Suprapubic skin (tissue), 4 donors: ENCODE measurements at places on chromosomes 4 and X. TPM values are rescaled to one million over a fixed set of nuclear protein-coding genes. Genes with fewer than 3 reads are reported as not detected.
A peak's percentile ranks its signal among the peaks of the same experiment; 100 is the strongest.

- no peak for DNase-seq
- no peak overlapping the region for H3K4me3 ChIP-seq
- no peaks in the 10 kb centered on the region for H3K4me1 ChIP-seq
- no peaks in the 10 kb centered on the region for H3K27me3 ChIP-seq
Observed at GRCh38 chrX:45740291-45740690, 539.6 kb upstream of the DIPK2B start.

DNA sequence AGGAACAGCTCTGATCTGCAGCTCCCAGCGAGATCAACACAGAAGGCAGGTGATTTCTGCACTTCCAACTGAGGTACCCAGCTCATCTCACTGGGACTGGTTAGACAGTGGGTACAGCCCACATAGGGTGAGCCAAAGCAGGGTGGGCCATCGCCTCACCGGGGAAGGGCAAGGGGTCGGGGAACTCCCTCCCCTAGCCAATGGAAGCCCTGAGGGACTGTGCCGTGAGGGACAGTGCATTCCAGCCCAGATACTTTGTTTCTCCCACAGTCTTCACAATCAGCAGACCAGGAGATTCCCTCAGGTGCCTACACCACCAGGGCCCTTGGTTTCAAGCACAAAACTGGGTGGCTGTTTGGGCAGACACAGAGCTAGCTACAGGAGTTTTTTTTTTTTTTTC lies 555.9 kb downstream of the BCOR start:
- no peak overlapping the region for H3K27ac ChIP-seq
- no peaks in the 10 kb centered on the region for H3K4me1 ChIP-seq
- no peaks in the 10 kb centered on the region for H3K27me3 ChIP-seq

DNA sequence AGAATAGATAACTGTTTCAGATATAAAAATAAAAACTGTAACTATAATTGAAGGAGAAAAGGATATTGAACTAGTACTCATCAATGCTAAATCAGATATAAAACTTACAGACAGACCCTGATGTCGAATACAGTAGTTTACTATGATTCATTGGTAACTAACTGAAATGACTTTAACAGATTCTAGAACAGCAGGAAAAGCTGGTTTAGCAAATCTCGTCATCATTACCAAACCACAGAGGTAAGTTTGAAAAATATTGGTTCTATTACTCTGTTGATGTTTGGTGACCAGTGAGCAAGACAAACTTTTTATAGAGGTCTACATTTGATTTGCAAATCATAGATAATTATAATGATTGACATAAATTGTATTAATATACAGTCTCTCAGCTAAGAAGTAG lies 551.4 kb upstream of the ADGRL3 start:
- H3K27ac ChIP-seq, result no peak overlapping the region
- H3K27me3 ChIP-seq, result no peaks in the 10 kb centered on the region
- no peaks in the 10 kb centered on the region for H3K36me3 ChIP-seq
- DNase-seq, result no peak
- no peak overlapping the region for H3K4me3 ChIP-seq

GRCh38 chrX:103586314-103586646 lies 965 bp downstream of the TCEAL4 start:
- peak overlapping the region; percentile 69 for H3K4me3 ChIP-seq
- DNase-seq, result no peak
- peaks cover 12% of the 10 kb centered on the region for H3K4me1 ChIP-seq
- no peaks in the 10 kb centered on the region for H3K27me3 ChIP-seq
- H3K36me3 ChIP-seq, result no peaks in the 10 kb centered on the region

DNA sequence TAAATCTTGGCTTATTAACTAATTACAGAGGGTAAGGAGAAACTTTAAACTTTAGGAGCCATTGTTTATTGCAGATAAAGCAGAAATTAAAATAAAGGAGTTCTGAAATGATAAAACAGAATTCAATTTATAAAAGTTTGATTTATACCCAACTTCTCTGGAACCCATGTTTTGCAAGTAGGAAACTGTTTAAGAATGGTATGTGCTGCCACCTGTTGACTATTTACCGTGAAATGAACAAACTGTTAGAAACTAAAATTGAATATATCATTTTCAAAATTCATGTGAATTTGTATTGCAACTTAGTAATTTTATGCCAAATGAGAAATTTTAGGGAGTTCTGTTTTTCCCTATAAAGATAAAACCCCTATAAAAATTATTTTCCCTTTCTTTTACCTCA lies 11.0 kb upstream of the TBC1D8B start:
- H3K4me3 ChIP-seq, result no peak overlapping the region
- DNase-seq, result no peak
- no peaks in the 10 kb centered on the region for H3K27me3 ChIP-seq
- H3K27ac ChIP-seq, result no peak overlapping the region
- no peaks in the 10 kb centered on the region for H3K36me3 ChIP-seq
- no peaks in the 10 kb centered on the region for H3K4me1 ChIP-seq

DNA sequence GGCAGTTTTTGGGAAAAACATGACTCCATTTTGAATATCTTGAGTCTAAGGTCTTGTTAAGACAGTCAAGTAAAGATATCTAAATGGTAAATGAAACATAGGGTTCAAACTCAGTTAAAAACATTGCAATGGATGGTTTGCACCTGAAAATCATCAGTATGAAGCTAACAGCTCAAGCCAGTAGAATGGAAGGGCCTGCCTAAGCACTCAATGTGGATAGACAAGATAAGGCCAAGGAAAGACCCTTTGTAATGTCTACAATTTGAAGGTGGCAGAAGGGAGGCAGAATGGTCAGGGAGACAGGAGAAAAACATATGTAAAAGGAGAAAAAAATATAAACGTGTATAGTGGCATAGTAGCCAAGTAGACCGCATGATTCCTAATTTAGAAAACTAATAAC lies 78.2 kb downstream of the REELD1 start:
- peaks cover 1% of the 10 kb centered on the region for H3K36me3 ChIP-seq
- H3K4me1 ChIP-seq, result no peaks in the 10 kb centered on the region
- no peak for DNase-seq
- H3K27ac ChIP-seq, result no peak overlapping the region

The RTL9 gene
- total RNA-seq, result not detected

The MAGEE1 gene
- total RNA-seq, result 3.6 TPM
